ENCODE measurements at places on chromosomes 12 and 14. TPM values are rescaled to one million over a fixed set of nuclear protein-coding genes. Genes with fewer than 3 reads are reported as not detected.
A peak's percentile ranks its signal among the peaks of the same experiment; 100 is the strongest.

- DNase-seq: peak; percentile 7
These were observed 359.9 kb downstream of the RGS6 start for GRCh38 chr14:72291908-72292688.

- no peak for DNase-seq
These were observed 5.8 kb upstream of the HOXC12 start for GRCh38 chr12:53948650-53949593.

DNA sequence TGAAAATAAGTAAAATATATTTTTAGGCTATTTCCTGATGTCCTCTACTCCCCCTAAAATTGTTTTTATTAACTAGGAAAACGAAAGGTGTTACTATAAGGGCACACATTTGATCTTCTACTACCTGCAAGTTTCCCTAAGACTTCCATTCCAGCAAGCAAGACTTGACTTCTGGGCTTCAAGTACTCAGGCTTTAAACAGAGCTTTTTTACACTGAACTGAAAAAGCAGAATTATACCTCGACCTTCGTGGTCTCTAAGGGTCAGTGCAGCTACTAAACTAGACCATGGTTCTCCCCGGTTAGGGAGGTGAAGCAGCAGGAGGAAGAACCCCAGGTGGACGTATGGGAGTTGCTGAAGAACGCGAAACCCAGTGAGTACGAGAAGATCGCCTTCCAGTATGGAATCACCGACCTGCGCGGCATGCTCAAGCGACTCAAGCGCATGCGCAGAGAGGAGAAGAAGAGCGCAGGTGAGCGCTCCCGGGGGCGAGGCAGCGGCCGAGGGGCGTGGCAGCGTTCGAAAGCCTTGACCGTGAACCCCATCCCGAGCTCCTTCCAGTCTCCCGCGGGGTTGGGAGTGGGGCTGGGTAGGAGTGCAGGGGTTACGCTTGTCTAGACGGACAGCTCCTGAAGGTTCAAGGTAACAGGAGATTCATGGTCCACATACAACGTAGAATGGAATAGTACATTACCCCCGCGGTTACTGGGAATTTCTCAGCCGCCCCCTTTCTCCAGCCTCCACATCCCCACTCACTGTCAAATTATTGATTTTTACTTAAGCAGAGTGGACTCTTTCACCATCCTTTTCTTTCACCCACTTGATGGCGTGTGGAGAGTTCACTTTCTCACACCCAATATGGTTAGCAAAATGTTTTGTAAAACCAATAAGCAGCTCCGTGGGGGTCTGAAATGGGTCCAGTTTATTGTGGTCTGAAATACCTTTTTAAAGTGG is 47.6 kb downstream of the MYBPC1 start:
- DNase-seq: no peak

DNA sequence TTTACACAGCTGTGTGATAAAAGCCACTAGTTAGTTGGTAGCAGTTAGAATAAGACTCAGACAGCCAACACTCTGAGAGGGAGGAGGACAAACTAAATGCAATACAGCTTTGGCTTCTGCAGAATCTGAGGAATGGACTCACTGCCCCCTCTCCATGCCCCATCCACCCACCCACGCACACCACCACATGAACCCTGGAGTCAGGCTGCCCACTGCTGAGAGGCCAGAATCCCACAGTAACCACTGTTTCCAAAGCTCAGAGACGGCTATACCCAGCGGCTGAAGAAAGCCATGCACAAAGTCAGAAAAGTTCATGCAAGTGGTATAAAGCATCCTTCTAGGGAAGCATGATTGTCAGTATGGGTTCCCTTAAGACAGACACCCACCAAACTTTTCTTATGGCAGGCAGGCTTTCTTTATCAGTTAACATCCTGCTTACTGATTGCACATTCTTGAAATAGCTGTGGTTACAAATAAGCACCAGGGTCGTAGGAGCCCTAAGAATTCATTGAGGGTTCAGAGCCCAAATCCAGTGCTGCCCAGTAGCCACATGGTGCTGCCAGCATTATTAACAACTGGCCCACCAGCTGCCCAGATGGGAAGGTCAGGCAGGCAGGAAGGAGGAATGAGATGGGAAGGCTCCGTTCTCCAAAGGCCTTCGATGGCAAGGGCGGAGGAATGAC is 61.5 kb downstream of the NT5DC3 start:
- no peak for DNase-seq

DNA sequence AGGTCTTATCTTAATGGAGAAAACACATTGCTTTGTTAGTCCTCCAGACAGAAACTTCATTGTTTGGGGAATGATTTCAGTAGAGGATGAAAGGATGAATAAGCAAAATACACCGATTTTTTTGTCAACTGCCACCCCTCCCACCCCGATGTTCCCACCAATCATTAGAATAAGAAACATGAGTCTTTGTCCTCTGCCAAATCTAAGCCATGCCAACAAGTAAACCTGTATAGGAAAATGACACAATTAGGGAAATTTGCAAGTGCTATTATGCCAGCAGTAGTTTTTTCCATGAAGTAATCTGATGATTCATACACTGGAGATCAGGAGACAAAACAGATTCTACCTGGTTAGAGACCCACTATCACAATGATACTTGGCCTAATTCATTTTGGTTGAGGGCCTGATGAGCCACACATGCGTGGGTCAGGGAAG is 35.9 kb downstream of the FLRT2 start:
- DNase-seq: no peak

- no peak for DNase-seq
These were observed 884 bp downstream of the GPD1 start for GRCh38 chr12:50104417-50105366.

- DNase-seq: peak; percentile 32
These were observed 84.8 kb downstream of the NRXN3 start for GRCh38 chr14:78254911-78255461.

GRCh38 chr14:58002618-58003017 is 136.7 kb upstream of the SLC35F4 start:
- DNase-seq: no peak

- no peak for DNase-seq
These were observed 40.0 kb upstream of the CAPRIN2 start for GRCh38 chr12:30794591-30795409.

GRCh38 chr12:16385782-16386646 is 38.6 kb downstream of the MGST1 start:
- DNase-seq: no peak

DNA sequence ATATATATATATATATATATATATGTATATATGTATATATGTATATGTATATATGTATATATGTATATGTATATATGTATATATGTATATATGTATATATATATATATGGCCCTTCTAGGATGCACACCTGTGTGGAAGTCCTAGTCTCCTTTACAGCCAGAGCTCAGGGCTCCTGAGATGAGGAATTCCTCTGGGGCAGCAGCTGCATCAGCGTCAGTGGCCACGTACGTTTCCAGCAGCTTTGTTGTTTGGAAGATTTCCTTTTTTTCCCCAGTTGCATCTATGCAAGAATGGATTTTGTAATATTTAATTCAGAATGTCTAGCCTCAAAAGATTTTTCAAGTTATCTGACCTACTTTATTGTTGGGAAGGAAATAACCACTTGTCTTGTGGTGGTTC is 68.6 kb downstream of the TNFAIP2 start:
- DNase-seq: no peak

DNA sequence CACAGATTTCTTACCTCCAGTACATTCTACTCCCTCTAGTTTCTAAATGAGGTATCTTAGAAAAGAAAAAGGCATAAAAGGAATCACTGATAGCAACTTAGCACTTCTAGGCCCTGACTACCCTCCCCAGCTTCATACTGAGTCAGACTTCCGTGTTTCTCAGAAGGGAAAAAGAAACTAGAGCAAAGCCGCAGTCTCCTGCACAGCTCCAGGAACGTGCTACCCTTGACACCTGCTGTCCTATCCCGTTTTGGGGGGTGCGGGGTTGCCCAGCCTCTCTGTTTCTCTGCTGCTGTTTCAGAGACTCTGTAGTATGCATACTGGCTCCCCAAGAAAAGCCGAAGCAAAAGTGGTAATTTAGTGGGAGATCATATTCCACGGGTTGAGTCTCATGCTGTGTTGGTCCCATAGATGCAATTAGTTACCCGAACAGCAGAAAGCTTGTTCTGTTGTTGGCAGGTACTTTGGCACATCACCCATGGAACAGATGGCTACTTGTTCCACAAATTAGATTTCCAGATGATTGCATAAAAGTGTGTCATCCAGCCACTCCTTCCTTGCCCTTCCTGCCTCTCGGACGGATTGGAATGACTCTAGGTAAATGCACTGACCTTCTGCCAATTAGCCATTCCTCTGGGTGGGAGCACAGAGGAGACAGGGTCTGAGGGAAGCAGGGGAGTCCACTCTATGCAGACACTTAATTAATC is 438.1 kb downstream of the FUT8 start:
- peak; percentile 38 for DNase-seq

DNA sequence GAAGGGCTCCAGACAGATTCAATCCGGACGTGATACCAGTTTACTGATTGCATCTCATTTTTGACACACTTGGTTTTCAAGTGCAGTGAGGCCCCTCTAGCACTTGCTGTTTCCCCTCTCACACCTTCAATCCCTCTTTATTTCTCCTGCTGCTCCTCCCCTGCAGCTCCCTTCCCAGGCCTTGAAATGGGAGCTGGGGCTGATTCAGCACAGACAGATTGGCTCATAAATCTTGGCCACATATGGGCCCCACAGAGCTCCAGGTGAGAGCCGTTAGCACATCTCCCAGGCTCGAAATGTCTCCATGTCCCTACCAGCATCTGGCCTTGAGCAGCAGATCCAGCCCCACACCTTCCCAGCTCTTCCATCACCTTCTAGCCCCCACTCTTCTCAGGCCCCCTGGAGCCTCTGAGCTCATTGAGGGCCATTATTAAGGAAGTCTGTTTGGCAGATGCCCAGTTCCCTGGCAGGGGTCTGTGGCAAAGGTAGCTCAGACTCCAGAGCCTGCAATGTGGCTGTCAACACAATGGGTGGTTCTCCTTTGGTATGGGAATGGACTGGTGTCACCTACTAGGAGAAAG is 220.3 kb upstream of the FKBP4 start:
- no peak for DNase-seq

DNA sequence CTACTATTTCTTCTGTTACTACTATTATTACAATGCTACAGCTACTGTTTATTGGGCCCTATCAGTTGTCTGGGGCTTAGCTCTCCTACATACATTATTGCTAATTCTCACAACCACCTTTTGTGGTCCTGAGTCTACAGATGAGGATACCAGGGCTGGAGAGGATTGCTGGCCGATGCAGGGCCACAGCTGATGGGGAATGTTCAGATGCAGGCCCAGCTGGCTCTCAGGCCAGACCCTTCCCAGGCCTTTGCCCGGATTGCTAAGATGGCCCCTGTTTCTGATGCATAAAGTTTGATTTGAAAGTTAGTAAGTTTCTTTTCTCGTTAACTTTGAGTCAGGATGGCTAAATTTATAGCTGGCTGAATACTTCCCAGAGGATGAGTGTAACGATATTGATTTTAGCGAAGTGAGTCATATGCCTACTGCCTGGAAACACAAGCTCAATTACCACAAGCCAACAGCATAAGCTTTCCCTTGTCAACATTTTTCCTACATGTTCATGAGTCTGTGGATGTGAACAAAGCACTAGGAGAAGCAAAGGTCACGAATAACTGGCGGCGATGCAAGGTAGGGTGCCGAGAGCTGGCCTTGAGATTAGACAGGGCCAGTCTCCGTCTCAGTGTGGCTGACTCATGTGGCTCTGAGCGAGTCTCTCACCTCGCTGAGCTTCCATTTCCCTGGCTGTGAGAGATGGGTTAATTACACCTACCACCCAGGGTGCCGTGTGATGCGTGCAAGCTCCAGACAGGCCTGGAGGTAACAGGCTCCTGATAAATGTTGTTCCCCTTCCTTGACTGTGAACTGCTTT is 111.0 kb downstream of the BEGAIN start:
- no peak for DNase-seq

- DNase-seq: no peak
These were observed 443 bp downstream of the MAGOHB start for GRCh38 chr12:10612984-10613348.

- DNase-seq: no peak
These were observed 142.9 kb downstream of the RIMBP2 start for GRCh38 chr12:130573235-130573634.

DNA sequence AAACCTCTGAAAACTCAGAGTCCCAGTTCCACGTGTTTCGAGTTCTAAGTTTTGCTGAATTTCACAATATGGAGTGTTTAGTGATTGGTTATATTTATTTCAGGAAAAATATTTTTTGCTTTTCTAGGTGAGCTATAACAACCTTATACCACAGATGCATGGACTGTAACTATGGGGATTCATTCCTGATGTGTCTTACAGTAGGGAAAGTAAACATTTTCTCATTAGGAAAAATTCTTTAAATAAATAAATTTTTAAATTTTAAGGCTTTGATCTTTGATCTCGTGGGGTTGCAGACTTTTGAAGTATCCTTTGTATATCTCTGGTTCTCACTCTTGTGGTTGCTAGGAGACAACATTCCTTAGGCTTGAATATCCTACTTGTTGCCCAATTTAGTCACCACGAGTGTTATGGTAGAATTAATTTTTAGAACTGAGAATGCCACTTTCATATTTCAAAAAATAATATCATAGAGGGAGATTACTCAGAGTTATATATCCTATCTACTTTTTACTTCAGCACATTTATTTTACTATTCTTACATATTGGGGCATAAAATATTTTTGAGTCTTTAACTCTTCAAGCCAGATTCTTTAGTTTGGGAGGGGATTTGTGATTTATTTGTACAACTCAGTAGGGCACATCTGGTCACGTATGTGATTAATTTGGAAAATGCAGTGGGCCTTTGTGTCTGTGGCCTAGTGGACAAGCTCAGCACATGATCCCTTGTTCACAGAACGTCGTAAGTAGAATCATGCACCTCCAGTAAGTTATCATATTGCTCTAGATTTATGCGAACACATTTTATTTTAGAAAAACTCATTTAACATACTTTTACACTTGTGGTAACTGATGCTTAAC is 224.0 kb downstream of the TTC6 start:
- no peak for DNase-seq

GRCh38 chr14:63992858-63993257 is 140.1 kb downstream of the SYNE2 start:
- no peak for DNase-seq

- no peak for DNase-seq
These were observed 38.0 kb downstream of the RGS6 start for GRCh38 chr14:71970272-71970671.

Gene GALNT4
- polyA plus RNA-seq: 9.7 TPM

Gene TGFB3
- polyA plus RNA-seq: not detected

Gene CTSG
- 0.24 TPM for polyA plus RNA-seq

Gene OSGEP
- polyA plus RNA-seq: 40.2 TPM

Gene KRT2
- polyA plus RNA-seq: 1.3 TPM

Gene VCPKMT
- polyA plus RNA-seq: 7.8 TPM

Gene TNFRSF1A
- 89.0 TPM for polyA plus RNA-seq

Gene ABCC9
- not detected for polyA plus RNA-seq

Gene CEBPE
- polyA plus RNA-seq: not detected
